Activated CD4-positive, alpha-beta T cell treated with anti-CD3 and anti-CD28 coated beads for 48 hours (primary cell): ENCODE measurements at places on chromosomes 5 and 9.

DNA sequence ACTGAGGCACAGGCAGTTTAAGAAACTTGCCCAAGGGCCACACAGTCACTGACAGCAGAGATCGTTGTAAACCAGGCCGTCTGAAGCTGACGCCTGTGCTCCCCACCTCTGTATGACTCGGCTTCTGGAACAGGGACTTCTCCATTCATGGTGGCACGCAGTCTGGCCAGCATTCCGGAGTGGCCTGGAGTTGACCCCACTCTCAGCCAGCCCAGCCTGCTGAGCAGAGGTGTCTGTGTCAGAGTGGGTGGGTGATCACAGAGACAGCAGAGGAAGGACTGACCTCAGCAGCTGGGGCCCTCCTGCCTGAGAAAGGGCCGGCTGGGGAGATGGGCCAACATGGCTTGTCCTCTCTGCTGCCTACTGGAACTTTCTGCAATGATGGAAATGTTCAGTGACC lies 12.6 kb downstream of the LRSAM1 start:
- no peak for DNase-seq

GRCh38 chr9:75911390-75911789 lies 20.9 kb downstream of the PCSK5 start:
- DNase-seq = peak; percentile 54

- peak; percentile 83 for DNase-seq
Observed at GRCh38 chr5:157917899-157918809, 59.2 kb upstream of the CLINT1 start.

- DNase-seq = no peak
Observed at GRCh38 chr5:110439296-110439695, 287.2 kb downstream of the TMEM232 start.

DNA sequence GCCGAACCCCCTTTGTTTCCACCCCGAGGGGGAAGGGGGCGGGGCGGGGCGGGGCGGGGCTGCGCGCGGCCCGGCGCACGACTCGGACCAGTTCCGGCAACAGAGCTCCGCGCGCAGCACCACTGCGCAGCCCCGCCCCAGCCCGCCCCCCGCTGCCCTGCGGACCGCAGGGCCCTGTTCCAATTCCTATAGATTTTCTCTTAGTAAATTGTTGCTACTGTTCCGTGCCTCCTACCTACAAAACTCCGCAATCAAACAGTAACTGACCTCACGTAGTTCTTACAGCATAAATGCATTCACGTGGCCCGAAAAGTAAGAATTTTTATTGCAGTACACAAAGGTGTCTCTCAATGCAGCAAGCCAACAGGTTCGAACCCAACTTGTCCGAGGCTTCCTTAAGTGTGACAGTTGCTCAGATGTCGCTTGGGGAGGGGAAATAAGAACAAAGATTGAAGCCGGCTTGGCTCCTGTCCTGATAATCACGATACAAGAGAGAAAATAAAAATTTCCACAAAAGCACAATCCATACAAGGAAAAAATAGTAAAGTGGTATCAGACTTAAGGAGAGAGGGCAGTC lies 1.2 kb upstream of the RNF38 start:
- no peak for DNase-seq

DNA sequence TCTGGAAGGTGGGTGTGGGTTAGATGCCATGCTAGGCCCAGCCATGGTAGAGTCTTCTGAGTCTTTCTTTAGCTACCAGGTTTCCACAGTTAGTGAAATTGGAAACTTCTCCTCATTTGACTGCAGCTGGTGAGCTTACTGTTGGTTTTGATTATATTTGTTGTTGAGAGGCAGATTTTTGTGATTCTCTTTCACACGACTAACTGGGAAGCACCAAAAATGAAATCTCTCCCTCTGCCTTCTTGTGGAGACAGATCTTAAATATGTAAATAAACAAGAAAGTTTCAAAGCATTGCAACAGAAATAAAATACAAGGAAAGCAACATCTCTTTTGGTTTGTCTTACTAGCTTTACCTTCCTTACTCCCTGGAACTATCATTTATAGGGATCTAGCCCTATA lies 122.2 kb downstream of the CEMIP2 start:
- DNase-seq = no peak
